ENCODE measurements at places on chromosomes 5 and 9.

GRCh38 chr9:78326564-78326963, 29.6 kb downstream of the PSAT1 start:
- no peak for DNase-seq

GRCh38 chr9:82038897-82039296, 50.3 kb downstream of the SPATA31D1 start:
- DNase-seq: no peak

DNA sequence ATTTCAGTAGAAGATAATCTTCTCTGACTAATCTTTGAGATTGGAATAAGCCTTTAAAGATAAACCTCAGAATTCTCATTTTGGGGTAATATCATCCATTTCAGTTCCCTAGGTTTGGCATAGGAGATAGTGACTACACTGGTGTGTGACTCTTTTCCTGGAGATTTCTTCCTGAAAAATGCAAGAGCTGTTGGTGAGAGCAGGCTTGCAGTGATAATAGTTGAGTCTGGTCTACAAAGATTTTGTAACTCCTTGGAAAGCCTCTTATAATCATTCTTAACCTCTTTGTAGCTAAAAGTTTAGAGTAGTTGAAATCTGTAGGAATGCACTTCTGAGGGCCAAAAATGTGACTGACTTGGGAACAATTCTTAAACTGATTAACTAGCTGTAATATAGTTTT, 23.4 kb downstream of the RANBP17 start:
- DNase-seq: no peak

DNA sequence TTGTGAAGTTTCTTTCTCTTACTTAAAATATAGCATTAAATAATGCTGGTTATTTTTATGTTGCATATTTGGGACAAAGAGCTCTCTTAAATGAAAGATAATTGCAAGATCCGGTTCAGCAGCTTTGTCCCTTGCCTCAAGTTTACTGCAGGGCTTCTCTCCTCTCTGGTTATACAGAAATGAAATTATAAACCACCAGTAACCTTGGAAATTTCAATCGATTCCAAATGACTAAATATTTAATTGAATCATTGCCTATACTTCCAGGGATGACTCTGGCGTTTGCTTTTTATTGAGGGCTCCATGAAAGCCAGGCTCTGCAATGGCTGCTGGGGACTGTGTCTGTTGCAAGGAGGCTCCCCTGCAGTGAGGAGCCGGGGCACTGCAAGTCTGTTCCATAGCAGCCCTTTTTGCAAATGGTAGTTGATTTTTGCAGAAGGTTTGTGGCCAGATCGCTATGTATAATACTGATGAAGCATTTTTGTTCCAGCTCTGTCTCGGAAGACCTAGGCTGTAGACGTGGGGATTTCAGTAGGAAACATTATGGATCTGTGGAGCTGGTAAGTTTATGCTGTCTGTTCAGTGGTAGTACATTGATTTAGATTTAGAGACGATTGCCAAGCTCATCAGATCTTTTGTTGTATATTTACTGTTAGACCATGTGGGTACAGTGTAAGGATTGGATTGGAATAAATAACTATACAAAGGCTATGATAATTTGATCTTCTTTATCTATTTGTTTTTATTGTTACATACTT, at the start of gene GARNL3:
TSS of gene GARNL3 (plus strand) at position 313 of the 758 bp plus-strand sequence. CDS start at position 417, 104 bp downstream.
- DNase-seq: no peak

DNA sequence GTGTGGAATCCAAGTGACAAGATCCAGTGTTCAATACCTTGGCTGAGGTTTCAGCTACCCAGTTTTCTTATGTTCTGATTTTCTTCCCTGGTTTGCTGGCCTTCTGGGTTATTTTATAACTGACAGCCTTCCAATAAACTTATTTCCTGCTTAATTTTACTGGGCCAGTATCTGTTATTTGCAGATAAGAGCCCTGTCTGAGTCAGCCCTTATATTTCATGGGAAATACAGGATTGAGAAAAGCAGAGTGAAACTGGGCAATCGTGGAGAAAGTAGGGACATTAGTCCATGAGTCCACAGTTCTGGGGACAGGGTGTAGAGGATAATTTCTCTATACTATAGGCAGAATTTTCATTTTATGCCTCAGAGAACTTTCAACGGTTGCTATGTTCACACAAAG, 32.3 kb downstream of the TMEM167A start:
- DNase-seq: no peak

DNA sequence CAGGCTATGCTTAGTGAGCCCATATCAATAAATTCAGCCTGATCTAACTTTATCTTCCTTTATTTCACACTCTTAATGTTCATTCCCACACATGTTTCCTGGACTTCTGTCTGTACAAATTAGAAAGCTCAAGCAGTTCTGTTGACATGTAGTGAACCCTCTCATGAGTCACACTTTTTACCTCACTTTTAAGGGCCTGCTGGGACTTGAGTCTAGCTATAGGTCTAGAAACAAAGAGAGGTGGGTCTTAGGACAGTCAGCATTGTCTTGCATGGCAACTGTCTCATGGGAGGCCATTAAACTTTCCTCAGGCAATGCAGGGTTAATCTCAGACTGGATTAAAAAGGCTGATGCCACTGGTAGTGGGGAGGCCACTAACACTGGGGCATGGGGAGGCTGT, 8.6 kb upstream of the CCNH start:
- no peak for DNase-seq

GRCh38 chr5:6188344-6188743, 190.0 kb downstream of the MED10 start:
- no peak for DNase-seq

DNA sequence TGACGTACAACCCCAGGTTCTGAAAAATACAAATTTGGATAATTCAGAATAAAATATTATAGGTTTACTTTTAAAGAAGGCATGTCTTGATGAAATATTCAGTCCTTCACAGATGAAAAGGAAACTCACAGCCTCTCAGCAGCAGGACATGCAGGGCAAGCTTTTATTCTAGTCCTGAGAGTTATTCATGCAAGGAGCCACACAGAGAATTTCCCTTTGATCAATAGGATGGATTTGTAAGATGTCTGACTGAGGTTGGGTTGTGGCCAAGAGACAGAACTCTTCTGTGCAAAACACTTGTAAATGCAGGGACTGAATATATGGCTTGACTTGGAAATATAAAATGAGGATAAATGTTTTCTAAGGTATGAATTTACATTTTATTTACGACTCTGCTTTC, 48.8 kb upstream of the TBCA start:
- DNase-seq: no peak
